Hippocampal formation (tissue), 2 donors: ENCODE measurements at places on chromosomes 5 and 9.
A peak's percentile ranks its signal among the peaks of the same experiment; 100 is the strongest.

DNA sequence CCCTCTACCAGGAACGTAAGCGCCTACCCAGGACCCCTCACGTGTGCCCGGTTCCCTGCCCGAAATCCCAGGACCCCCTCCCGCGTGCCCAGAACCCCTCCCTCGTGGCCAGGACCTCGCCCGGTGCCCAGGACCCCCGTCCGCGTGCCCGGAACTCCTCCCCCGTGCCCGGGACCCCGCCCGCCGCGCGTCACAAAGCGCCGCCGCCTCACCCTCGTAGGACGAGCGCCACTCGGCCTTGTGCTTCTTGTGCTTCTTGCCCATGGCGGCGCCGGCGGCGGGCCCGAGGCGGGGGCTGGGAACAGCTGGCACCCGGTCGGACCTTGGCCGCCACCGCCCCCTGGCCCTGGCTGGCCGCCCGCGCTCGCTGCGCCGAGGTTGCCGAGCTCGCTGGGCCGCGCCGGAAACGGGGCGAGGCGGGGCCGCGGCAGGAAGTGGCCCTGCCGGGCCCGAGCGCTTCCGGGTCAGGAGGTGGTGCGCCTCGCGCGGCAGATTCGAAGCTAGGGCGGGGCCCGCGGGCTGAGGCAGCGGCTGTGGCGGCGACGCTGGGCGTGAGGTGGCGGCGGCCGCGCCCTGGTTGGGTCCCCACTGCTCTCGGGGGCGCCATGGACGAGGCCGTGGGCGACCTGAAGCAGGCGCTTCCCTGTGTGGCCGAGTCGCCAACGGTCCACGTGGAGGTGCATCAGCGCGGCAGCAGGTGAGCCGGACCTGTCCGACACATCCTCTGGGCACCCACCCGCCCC, at the start of the genes BRD9 and TRIP13:
TSS of gene BRD9 (minus strand) at position 408 of the 743 bp plus-strand sequence. CDS start at position 264, 144 bp downstream.
TSS of gene TRIP13 (plus strand) at position 491 of the 743 bp plus-strand sequence. CDS start at position 606, 115 bp downstream.
- peak; percentile 76 for DNase-seq

GRCh38 chr9:130895481-130896232, 955 bp downstream of the QRFP start:
- no peak for DNase-seq

GRCh38 chr9:124251605-124252378, 6.0 kb upstream of the NEK6 start:
- no peak for DNase-seq

- peak; percentile 41 for DNase-seq
Measured at GRCh38 chr9:35114113-35114839, 1.4 kb downstream of the ATOSB start.

DNA sequence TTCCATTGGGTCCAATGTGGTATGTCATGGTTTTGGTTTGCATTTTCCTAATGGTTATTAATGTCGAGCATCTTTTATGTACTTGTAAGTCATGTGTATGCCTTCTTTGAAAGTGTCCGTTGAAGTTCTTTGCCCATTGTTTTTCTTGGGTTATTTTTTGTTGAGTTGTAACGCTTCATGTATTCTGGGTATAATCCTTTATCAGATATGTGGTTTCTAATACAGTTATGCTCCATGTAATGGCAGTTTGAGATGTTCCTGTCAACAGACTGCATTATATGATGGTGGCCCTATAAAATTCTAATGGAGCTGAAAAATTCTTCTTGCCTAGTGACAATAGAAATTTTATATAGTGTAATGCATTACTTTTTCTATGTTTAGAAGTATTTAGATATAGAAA, 17.2 kb downstream of the RIC1 start:
- DNase-seq = no peak

DNA sequence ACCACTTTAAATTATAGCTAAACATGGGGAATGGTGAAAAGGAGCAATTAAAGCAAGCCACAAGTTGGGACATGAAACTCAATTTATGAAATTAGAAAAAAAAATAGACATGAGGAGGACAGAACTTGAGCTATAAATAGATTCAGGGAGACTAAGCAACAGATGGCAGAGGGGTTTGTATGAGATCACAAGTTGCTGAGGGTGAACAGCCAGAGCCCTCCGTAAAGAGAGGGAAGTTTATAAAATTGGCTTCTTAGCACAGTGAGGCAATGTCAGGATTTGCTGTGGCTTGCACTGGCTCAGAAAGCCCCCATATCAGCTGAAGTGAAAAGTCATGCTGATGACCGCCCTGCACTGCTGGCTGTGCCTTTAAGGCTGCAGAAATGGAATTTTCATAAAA, 443.4 kb upstream of the CD180 start:
- DNase-seq = no peak

- DNase-seq = no peak
Measured at GRCh38 chr9:111393971-111394370, 63.9 kb upstream of the OR2K2 start.

DNA sequence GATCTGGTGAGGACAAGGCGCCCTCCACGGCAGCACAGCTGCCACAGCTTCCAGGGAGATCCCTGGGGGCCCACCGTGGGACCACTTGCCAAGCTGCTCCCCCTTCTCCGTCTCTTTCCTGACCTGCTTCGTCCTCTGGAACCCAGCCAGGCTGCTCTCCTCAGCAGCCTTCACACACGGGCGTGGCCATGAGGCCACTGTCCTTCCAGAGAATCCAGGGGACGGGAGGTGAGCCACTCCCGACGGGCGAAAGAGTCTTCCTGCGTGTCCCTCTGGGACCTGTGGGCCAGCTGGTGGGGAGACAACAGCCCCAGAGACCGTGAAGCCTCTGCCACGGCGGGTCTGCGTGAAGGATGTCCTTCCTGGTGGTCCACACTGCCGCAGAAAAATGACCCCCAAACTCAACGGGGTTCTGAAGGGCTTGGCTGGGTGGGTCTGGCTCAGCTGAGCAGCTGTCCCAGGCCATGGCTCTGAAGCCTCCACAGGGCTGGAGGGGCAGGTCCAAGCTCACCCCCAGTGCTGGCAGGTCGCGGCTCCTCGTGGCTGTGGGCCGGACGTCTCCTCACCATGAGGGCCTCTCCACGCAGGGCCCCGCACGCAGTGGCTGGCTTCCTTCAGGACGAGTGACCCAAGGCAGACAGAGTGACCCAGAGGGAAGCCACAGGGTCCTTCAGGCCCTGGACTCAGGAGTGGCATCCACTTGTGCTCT, 47.4 kb upstream of the NKD2 start:
- no peak for DNase-seq

DNA sequence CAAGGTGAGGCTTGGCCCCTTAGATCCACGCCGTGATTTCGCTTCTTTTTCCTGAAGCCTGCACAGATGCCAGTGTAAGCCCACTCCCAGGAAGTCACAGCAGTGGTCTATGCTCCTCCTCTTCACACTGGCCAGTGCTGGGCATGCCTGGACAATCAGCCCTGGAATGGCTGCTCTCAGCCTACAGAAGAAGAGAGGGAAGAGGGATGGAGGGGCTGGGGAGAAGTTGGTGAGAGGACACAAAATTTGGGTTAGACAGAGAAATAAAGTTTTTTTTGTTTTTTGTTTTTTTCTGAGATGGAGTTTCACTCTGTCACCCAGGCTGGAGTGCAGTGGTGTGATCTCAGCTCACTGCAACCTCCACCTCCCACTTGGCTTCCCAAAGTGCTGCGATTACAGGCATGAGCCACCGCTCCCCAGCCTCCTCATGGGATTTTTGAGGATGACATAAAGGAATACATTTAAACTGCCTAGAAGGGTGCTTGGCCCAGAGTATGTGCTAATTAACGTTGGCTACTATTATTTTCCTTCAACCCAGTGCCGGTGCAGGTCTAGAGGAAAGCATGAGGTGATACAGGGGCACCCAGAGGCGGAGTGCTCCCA, 830 bp downstream of the S100Z start:
- no peak for DNase-seq

- no peak for DNase-seq
Measured at GRCh38 chr9:79014929-79015699, 556.7 kb upstream of the TLE4 start.

DNA sequence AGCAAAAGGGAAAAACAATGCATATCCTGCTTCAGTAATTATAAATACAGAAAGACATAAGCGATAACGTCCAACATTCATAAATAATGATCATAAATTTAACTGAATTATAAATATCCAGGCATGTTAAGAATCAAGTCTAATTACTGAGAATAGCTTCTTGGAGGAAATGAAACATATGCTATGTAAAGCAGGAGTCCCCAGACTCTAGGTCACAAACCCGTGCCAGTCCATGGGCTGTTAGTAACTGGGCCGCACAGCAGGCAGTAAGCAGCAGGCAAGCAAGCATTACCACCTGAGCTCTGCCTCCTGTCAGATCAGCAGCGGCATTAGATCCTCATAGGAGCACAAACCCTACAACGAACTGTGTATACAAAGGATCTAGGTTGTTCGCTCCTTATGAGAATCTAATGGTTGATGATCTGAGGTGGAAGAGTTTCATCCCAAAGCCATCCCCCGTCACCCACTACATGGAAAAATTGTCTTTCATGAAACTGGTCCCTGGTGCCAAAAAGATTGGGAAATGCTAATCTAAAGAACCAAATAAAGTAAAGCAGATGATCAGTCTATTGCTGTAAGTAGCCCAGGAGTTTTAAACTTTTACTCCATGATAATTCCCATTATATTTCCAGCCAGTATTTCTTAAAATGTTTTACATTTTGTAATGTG, 50.4 kb downstream of the CERT1 start:
- DNase-seq = no peak

GRCh38 chr9:124392254-124392870, 22.9 kb downstream of the PSMB7 start:
- no peak for DNase-seq

- no peak for DNase-seq
Measured at GRCh38 chr5:100840370-100840769, 62.7 kb downstream of the ST8SIA4 start.

DNA sequence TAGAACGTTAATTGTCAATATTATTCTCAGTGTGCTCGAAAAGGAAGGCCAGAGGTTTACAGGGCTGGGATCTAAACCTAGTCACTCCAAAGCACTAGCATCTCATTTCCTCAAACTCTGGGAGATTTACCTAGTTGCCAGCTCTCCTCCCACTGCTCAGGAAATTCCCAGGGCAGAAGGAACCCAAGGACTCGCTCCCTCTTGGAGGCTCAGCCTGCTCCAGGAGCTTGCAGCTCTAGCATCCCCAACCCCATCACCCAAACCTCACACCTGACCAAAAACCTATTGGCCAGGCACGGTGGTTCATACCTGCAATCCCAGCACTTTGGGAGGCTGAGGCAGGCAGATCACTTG, 26.0 kb downstream of the SERINC5 start:
- DNase-seq = no peak

GRCh38 chr5:11166923-11167322, 405.9 kb upstream of the DAP start:
- peak; percentile 63 for DNase-seq

- DNase-seq = no peak
Measured at GRCh38 chr9:133823189-133824105, 85.3 kb upstream of the SARDH start.

DNA sequence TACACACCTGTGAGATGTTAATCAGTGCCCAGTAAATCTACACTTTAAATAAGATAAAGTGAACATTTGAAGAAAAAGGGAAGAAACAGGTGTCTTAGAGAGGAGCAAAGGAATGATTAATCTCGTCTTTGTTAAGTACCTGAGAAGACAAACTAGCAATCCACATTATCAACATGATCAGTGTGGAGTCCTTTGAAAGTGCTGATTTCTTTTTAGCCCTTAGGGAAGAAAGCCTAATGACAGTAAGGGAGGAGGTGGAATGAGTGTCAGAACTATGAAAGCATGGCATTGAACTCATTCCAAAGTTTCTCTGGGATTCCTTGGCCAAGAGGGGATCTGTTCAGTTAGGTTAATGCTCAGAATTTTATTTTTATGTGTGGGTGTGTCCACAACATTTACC, 1109.0 kb upstream of the ACO1 start:
- no peak for DNase-seq

GRCh38 chr9:3012842-3013241, 168.9 kb upstream of the PUM3 start:
- DNase-seq = no peak

GRCh38 chr9:15977438-15977837, 424.6 kb downstream of the CCDC171 start:
- no peak for DNase-seq

DNA sequence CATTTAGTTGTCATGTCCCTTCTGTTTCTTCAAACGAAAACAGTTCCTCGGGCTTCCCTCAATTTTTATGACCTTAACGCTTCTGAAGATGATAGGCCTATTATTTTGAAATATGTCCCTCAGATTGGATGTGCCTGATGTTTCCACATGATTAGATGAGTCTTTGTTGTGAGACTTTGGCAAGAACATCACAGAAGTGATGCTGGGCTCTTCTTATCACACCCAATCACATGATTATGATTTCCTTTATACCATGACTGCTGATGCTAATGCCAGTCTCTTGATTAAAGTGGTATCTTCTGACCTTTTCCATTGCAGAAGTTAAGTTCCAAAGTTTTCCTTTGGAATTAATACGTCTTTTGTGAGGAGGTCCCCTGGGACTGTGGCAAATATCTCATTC, 175.7 kb downstream of the SAXO1 start:
- DNase-seq = no peak

DNA sequence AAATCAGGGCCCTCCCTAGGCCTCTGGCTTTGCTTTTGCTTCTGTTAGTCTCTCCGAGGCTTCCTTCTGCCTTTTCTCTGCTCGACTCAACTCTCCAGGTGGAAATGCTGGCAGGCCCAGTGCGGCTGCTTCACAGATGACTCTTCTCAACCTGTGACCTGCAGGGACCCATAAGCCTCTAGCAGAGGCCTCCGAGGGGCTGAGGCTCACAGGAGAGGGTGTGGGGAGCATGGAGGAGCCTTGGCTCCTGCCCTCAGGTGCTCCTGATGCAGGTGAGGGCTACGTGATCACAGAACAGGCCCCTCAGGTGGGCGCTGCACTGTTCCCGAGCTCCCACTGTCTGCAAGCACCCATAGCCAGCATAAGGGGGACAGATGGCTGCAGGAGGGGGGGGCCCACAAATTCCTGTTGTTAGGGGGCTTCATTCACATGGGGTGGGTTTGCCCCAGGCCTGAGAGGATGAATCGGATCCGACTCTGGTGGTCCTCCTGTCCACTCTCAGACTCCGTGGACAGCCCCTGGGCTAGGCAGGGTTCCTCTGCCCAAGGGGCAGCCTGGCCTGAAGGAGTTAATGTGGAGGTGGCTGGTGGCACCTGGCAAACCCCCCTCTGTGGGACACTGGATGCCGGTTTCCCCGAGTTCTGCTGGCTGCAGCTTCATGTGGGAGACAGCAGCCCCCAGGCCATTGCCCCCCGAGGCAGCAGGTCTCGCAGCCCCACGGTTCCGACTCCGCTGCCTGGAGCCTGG, 10.9 kb upstream of the FCN2 start:
- DNase-seq = no peak

- DNase-seq = no peak
Measured at GRCh38 chr5:138696501-138696900, 56.7 kb upstream of the CTNNA1 start.
